ENCODE measurements at places on chromosomes 5 and 9.

DNA sequence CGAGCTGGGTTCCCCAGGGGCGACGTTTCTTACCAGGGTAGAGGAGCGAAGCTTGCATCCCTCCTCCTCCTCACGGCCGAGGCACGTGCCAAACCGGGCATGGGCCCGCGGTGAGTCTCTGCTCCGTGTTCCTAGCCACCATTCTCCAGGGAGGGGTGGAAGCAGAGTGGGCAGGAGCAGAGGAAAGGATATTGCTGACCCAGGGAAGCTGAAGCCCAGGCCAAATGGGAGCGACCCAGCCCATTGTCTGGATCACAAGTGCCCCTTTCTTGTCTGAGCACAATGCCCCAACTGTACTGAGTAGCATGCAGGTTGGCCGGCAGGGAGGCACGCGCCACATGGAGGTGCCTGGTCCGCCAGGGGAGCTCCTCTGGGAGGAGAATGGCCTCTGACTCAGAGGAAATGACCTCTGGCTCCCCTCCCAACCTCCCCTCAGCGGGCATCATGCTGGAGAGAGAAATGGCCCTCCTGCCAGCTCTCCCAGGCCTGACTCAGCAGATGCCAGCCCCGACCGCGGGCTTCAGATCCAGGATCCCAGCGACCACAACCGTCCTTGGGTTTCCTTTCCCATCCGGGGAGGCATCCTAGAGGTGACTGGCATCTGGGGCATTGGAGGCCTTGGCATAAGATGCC lies 1.1 kb downstream of the PRR7 start:
- no peaks in the 10 kb centered on the region for H3K27me3 ChIP-seq
- DNase-seq: peak; percentile 49
- peaks cover 3% of the 10 kb centered on the region for H3K36me3 ChIP-seq

GRCh38 chr5:153206361-153206760 lies 284.1 kb upstream of the GRIA1 start:
- H3K36me3 ChIP-seq: no peaks in the 10 kb centered on the region
- H3K4me3 ChIP-seq: no peak overlapping the region
- DNase-seq: no peak

- no peak overlapping the region for H3K27ac ChIP-seq
- H3K27me3 ChIP-seq: no peaks in the 10 kb centered on the region
- H3K4me1 ChIP-seq: no peaks in the 10 kb centered on the region
- no peak overlapping the region for H3K4me3 ChIP-seq
- no peak for DNase-seq
Measured at GRCh38 chr5:27810458-27810857, 772.1 kb upstream of the CDH9 start.

DNA sequence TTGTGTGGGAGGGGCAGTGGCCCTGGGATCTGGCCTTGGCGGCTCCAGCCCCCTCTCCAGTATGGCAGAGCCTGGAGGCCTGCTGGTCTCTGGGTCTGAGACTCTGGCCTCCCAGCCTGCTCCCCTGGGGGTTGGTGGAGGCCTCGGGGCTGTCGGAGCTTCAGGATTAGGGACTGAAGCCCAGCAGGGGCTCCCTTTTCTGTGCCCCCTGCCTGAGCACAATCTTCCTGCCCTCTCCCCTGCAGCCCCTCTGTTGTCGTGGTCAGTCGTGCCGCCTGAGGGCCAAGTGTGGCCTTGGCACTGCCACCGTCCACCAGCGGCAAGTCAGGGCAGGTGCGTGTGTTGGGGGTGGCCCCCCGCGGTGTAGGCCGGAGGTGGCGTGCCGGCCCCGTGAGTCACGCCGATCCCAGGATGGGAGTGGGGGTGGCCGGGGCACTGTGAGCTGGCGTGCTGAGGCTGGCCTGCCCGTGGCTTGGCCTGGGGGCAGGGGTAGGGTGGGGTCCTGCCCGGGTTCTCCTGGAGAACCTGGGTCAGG lies 53.6 kb downstream of the RXRA start:
- no peaks in the 10 kb centered on the region for H3K36me3 ChIP-seq
- no peak overlapping the region for H3K27ac ChIP-seq
- H3K27me3 ChIP-seq: no peaks in the 10 kb centered on the region
- no peak overlapping the region for H3K4me3 ChIP-seq

- H3K27ac ChIP-seq: no peak overlapping the region
- no peaks in the 10 kb centered on the region for H3K27me3 ChIP-seq
- no peak for DNase-seq
- H3K36me3 ChIP-seq: no peaks in the 10 kb centered on the region
- no peak overlapping the region for H3K4me3 ChIP-seq
Measured at GRCh38 chr5:98827161-98827560, 53.7 kb downstream of the RGMB start.

- H3K36me3 ChIP-seq: no peaks in the 10 kb centered on the region
- no peak overlapping the region for H3K27ac ChIP-seq
- H3K4me3 ChIP-seq: no peak overlapping the region
- DNase-seq: no peak
- H3K27me3 ChIP-seq: no peaks in the 10 kb centered on the region
Measured at GRCh38 chr9:4333787-4334186, 33.9 kb upstream of the GLIS3 start.

DNA sequence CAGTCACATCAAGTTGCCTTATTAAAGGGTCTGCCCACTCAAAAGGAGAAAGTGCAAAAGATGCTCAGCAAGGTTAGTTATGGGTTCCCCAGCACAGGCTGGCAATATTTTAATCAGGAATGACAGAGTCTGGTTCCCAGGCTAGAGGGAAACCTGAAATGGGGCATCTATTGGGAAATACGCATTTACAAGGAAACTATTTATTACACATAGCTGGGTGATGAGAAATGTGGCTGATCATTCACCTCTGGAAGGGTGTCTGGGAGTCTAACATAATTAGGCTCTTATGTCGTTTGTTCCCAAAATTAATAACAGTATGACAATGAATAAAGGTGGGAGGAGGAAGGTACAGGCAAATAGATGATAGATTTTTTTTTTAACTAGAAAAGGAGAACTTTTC lies 314.7 kb downstream of the ENC1 start:
- H3K27ac ChIP-seq: no peak overlapping the region
- peaks cover 25% of the 10 kb centered on the region for H3K27me3 ChIP-seq
- H3K4me3 ChIP-seq: no peak overlapping the region
- DNase-seq: no peak
- no peaks in the 10 kb centered on the region for H3K36me3 ChIP-seq

- DNase-seq: peak; percentile 13
- peaks cover 13% of the 10 kb centered on the region for H3K4me1 ChIP-seq
- no peak overlapping the region for H3K4me3 ChIP-seq
- H3K27me3 ChIP-seq: no peaks in the 10 kb centered on the region
- peaks cover 26% of the 10 kb centered on the region for H3K36me3 ChIP-seq
- no peak overlapping the region for H3K27ac ChIP-seq
Measured at GRCh38 chr5:127060470-127060985, 12.8 kb downstream of the C5orf63 start.

DNA sequence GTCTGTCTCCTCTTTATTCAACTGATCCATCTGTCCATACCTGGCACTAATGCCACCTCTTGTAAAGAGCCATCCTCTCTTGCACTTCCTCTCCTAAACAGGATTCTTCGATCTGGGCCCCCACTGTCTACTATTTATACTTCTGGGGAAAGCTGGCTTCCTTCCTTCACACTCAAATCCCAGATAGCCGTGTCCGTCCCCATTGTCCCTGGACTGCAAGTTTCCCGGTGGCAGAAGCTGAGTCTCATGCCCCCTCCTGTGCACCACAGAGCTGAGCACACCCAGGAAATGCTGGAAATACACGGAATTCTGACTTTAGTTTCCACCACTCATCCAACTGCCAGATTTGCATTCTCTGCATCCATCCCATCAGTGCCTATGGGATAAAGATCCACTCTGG lies 84.0 kb downstream of the MARCHF11 start:
- DNase-seq: no peak
- H3K4me1 ChIP-seq: no peaks in the 10 kb centered on the region
- H3K36me3 ChIP-seq: no peaks in the 10 kb centered on the region
- no peak overlapping the region for H3K27ac ChIP-seq
- no peak overlapping the region for H3K4me3 ChIP-seq
